ENCODE measurements at places on chromosomes 16 and 17.

DNA sequence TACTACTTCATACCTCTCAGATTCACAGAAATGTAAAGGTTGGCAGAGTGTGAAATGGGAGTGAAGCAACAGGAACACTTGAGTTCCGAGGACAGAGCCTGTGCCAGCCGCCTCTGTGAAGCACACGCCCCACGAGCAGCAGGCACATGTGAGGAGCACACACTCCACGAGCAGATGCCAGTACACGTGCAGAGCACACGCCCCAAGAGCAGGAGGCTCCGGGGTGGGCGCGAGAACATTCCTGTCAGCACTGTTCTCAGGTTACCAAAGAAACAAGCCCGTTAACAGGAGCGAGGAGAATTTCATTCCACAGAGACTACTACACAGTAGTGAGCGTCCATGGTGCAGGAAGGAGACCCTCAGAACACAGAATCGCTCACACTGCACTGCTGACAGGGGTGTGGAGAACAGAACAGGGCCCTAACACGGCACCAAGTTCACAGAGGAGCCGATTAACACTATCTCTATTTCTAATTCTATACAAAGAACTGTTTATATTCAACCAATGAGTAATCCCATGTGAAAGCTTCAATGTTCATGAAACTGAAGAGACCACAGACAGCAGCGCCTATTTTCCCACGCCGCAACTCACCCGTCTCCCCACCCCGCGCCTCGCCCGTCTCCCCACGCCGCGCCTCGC is 40.1 kb downstream of the KLHDC4 start:
- no peak for DNase-seq

DNA sequence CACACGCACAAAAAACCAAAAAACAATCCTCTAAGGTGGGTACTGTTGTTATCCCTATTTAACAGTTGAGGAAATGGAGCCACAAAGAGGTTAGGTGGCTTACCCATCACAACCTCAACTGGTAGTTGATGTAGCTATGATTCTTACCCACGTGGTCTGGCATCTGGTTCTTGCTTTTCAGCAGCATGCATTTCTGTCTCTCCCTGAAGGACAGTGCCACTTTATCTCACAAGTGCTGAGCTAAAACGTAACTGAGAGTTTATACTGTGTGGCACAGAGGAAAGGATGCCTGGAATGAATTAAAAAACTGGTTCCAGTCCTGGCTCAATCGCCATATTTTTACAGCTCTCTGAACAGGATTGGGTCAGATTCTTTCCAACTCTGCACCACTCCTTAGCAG is 1.9 kb upstream of the CORO6 start:
- DNase-seq = no peak

DNA sequence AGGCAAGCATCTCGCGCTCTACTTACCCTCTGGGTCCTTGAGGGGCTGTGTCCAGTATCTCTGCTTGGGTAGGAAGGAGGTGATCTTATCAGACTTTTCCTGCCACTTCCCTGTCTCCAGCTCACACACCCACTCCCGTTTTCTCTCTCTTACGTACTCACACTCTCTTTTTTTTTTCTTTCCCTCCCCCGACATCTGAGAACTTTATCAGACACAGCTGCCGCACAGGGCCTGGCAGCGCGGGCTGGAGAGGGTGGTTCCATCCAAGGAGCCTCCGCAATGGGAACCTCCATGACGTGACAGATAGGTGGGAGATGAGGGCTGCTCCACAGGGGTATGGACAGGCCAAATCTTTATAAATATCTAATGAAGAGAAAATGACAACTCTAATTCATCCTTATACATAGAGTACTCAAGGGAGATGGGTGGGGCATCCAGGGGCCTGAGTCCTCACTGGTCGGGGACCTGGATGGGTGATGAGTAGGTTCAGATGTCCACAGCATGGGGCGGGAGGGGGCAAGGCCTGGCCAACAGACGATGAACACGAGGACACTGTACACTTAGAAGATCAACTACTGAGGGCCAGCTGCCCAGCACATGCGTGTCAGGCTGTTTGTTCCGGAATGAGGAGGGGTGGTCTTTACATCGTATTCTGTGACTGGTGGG is 23.3 kb downstream of the MINK1 start:
- no peak for DNase-seq

DNA sequence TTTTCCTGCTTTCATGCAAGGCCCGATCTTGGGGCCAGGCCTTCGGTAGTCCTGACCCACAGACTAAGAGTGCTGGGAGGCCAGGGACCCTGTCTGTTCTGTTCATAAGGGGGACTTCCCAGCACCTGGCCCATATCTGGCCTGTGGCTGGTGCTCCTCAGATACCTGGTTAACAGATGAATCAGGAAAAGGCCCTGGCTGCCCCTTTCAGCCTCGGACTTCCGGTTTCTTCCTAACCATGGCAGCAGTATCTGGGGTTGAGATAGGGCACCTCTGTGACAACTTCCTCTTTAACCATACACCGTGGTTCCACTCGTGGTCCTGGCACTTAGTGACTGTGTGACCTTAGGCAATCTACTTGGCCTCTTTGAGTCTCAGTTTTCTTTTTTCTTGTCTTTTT is 18.4 kb downstream of the PLCG2 start:
- no peak for DNase-seq

Data from stomach (tissue), 19 donors.